Breast epithelium (tissue), 4 donors: ENCODE measurements at places on chromosomes 1 and 21. TPM values are rescaled to one million over a fixed set of nuclear protein-coding genes. Genes with fewer than 3 reads are reported as not detected.

Gene FBXO2
- total RNA-seq, result 49.3 TPM

Gene SRRM1
- total RNA-seq, result 134 TPM

Gene TEX38
- total RNA-seq, result not detected

Gene LCE2A
- not detected for total RNA-seq

Gene CCNL2
- 285 TPM for total RNA-seq

Gene TGFB2
- 1.6 TPM for total RNA-seq

Gene CLCA2
- 30.3 TPM for total RNA-seq
